HCT116 (cell line): ENCODE measurements at places on chromosomes 2 and 18. TPM values are rescaled to one million over a fixed set of nuclear protein-coding genes. Genes with fewer than 3 reads are reported as not detected.

UGT1A10 gene
- not detected for total RNA-seq

ALPP gene
- 0.34 TPM for total RNA-seq

KCNIP3 gene
- total RNA-seq, result 3.1 TPM

ZCCHC2 gene
- total RNA-seq, result 17.7 TPM

PCARE gene
- total RNA-seq, result not detected

PLB1 gene
- total RNA-seq, result 0.49 TPM

IL36A gene
- not detected for total RNA-seq

SOCS6 gene
- 53.4 TPM for total RNA-seq

LOXHD1 gene
- not detected for total RNA-seq

FN1 gene
- total RNA-seq, result 11.1 TPM

UGT1A5 gene
- not detected for total RNA-seq

B3GNT2 gene
- 21.5 TPM for total RNA-seq

CASP10 gene
- 2.6 TPM for total RNA-seq

ZNF892 gene
- total RNA-seq, result 0.27 TPM

SIX2 gene
- total RNA-seq, result 0.54 TPM

KLHL30 gene
- 0.61 TPM for total RNA-seq

CNTNAP5 gene
- not detected for total RNA-seq

IL1B gene
- total RNA-seq, result not detected

C2orf81 gene
- total RNA-seq, result 6.5 TPM

CYBRD1 gene
- total RNA-seq, result 14.9 TPM

NPHP1 gene
- total RNA-seq, result 4.7 TPM

COL4A3 gene
- 4.9 TPM for total RNA-seq

TXNL4A gene
- total RNA-seq, result 178 TPM

NT5C1B gene
- total RNA-seq, result not detected

RAB27B gene
- total RNA-seq, result 2.2 TPM

CSRNP3 gene
- total RNA-seq, result 0.05 TPM

DSG4 gene
- 0.07 TPM for total RNA-seq

MAB21L4 gene
- total RNA-seq, result not detected

MATN3 gene
- not detected for total RNA-seq

DNAH7 gene
- not detected for total RNA-seq

RUFY4 gene
- total RNA-seq, result 0.27 TPM
